ENCODE measurements at places on chromosomes 5 and 9.

GRCh38 chr5:173742432-173742816, 126.0 kb upstream of the BOD1 start:
- DNase-seq = no peak

- DNase-seq = no peak
These were observed 72.8 kb downstream of the PRRT1B start for GRCh38 chr9:131618071-131618479.

DNA sequence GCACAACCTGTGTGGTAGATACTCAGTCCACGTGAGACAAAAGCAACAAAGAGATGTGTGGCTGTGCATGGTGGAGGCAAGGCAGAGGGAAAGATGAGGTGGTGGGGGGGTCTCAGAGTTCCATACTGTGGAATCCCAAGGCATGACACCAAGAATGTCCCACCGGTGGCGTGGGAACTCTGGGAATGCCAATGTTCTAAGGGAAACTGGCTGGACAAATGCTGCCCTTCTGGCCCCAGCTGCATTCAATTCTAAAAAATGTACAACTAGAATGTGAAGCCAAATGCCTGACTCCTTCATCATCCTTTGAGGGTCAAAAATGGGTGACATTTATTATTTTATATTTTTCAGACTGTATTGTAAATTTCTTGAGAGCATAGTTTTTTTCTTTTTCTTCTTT, 58.2 kb upstream of the EQTN start:
- no peak for DNase-seq

DNA sequence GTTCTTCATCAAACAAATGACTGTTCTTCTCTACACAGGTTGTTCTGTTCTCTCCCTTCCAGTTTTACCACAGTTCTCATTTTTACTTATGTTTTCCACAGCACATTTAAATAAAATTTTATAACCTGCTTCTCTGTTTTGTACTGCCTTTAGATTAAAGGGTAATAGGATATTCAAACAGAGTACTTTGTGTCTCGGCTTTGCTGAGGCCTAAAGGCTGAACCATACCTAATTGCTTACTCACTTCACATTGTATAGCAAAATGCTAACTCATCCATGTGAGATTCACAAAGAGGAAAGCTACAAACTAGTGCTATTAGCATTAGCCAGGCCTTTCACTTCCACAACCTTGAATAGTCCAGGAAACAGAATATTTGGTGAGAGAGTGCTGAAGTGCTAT, 200.3 kb downstream of the TRPM3 start:
- DNase-seq = no peak

- DNase-seq = no peak
These were observed 54.7 kb upstream of the ZFR start for GRCh38 chr5:32499261-32499660.

DNA sequence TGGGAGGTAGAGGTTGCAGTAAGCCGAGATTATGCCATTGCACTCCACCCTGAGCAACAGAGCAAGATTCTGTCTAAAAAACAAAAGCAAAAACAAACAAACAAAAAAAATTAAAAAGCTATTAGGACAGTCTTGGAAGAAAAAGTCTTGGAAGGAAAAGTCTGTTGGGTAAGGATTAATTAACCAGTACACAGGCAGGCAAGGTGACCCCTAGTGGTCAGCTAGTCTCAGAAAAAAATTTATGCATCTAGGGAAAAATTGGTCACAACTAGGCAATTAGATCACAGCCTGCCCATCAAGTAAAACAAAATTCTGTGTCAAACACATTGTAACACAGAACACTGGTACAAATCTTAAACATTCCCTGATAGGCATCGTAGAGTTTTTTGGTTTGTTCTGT, 6.7 kb upstream of the ANKRD18B start:
- peak; percentile 61 for DNase-seq

DNA sequence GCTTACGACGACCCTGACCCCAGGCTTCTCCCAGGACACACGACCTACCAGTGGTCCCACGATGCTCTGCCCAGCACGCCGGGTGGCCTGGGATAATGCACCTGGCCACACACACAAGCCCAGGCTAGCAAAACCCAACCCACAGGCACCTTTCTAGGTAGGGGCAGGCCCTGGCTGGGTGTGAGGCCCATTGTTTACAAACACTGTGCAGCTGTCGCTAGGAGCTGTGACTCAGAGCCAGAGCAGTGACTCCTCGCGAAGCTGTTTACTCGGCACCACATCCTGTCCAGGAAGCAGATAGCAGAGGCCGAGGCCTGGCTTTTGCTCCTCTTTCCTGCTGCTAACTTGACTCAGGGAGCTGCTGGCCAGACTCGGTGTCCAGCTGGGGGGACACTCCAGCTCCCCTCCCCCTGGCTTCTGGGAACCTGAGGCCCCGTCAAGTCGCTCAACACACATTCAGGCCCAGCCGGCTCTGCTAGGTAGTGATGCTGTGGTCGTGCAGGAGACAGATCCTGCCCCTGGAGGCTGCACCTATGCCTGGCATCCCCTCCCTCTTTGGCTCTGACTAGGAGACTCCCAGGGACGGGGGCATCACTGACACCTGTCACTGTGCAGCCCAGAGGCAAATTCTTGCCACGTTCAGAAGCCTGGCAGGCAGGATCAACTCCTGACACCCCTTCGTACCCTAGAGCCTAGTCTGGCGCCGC, 12.8 kb upstream of the RALGDS start:
- peak; percentile 99 for DNase-seq

GRCh38 chr5:153101235-153102180, 389.0 kb upstream of the GRIA1 start:
- DNase-seq = no peak

DNA sequence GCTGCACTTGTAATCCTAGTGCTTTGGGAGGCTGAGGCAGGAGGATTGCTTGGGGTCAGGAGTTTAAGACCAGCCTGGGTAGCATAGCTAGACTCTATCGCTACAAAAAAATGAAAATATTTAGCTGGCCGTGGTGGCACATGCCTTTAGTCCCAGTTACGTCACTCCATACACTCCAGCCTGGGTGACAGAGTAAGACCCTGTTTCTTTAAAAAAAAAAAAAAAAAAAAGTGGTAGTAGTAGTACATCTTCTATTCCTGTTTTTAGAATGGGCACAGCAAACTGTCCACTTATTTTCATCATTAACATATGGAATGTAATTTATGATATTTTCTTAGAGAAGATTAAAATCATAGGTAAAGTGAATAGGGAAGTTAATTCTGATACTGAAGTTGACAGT, 48.2 kb downstream of the TRIO start:
- no peak for DNase-seq

- DNase-seq = peak; percentile 100
These were observed 35.5 kb downstream of the OLFML2A start for GRCh38 chr9:124812441-124812876.

- peak; percentile 59 for DNase-seq
These were observed 21.5 kb upstream of the AKNA start for GRCh38 chr9:114409103-114409780.

GRCh38 chr9:71270554-71270953, 149.1 kb upstream of the TRPM3 start:
- peak; percentile 67 for DNase-seq

DNA sequence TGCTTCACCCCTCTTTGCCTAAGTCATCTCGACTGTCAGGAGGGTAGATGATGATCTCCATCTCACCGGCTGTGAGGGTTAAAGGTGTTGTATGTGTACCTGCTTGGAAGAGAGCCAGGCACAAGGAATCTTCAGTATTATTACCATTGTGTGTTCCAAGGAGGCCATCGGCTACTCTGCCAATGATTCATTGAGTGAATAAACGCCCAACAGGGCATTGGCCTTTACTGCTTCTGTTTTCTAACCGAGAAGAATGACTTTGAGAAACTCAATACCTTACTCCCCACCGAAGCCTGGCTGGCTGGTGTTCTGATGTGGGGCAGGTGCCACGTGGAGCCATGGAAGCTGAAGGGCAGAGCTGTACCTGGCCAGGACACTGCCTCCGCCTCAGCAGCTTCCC, 228.8 kb downstream of the SNX18 start:
- no peak for DNase-seq

- DNase-seq = no peak
These were observed 19.4 kb downstream of the ABO start for GRCh38 chr9:133255371-133256135.

DNA sequence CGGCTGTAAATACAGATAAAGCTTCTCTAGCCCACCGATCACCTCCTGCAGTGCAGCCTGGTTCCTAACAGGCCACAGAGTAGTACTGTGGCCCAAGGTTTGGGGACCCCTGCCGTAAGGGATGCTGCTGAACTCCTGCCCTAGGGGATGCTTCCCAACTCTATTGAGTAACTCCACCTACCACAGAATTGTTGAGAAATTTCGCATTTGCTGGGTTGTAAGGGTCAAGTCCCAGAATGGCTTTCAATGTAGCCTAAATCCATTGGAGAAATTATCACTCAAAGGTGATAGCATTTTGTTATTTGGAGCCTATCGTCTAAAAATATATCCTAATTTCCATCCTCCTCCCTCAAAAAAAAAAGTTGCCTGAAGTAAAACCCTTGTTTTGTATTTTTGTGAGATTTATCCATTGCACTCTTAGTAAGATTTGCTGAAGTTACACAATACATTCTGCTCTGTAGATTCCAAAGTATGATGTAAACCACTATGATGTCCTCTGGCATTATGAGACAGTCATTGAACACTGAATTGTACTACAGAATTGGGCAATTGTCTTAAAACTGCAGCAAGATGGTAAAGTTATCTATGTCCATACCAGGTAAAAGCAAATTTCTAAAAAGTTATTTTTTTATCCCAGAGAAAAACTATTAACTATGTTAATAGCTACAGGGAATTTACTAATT, 14.0 kb downstream of the ACTBL2 start:
- DNase-seq = no peak

DNA sequence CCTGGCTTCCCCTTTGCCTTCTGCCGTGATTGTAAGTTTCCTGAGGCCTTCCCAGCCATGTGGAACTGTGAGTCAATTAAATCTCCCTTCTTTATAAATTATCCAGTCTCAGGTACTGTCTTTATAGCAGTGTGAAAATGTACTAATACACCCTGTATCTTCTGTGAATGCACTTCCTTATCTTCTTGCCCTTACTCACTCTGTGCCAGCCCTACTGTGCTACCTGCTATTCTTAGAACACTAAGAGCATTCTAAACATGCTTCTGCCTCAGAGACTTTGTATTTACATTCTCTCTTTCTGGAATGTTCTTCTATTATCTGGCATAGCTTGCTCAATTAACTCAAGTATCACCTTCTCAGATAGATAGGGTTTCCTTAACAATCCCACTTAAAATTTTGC, 164.4 kb upstream of the EDIL3 start:
- no peak for DNase-seq

- no peak for DNase-seq
These were observed 115.7 kb downstream of the WNK2 start for GRCh38 chr9:93299418-93300174.

- DNase-seq = no peak
These were observed 98.7 kb downstream of the MED10 start for GRCh38 chr5:6279607-6280006.

DNA sequence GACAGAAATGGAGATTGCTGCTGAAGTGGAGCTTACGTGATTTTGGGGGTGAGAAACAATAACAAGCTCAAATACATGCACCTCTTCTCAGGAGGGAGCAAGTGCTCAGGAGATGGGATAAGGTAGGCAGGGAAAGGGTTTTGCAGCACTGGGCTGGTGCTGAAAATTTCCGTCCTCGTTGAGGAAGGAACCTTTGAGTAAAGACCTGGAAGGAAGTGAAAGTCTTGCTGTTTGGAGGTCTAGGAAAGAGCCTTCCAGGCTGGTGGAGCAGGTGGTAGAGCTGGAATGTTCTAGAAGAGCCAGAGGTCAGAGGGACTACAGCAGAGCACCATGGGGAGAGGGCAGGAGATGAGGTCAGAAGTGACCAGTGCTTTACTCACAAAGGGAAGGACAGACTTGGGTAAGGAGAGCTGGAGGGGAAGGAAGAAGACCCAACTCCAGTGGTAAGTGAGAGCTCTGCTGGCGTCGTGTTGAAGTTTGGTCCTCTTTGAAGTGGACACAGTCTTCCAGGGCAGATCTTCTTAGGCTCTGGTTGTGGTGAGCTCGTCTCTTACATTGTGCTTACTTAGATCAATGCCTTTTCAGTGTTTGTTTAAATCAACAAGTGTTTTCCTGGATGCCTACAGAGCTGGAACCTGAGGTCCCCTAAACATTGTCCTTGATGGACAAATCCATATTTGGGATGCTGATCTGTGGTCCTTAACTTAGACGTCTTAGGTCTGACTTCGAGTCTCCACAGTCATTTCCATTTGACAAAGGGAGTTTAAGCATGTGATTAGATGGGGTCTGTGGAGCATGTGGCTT, 21.0 kb downstream of the ANKRD33B start:
- DNase-seq = no peak

- DNase-seq = no peak
These were observed 120.3 kb downstream of the MUSK start for GRCh38 chr9:110788871-110789270.

DNA sequence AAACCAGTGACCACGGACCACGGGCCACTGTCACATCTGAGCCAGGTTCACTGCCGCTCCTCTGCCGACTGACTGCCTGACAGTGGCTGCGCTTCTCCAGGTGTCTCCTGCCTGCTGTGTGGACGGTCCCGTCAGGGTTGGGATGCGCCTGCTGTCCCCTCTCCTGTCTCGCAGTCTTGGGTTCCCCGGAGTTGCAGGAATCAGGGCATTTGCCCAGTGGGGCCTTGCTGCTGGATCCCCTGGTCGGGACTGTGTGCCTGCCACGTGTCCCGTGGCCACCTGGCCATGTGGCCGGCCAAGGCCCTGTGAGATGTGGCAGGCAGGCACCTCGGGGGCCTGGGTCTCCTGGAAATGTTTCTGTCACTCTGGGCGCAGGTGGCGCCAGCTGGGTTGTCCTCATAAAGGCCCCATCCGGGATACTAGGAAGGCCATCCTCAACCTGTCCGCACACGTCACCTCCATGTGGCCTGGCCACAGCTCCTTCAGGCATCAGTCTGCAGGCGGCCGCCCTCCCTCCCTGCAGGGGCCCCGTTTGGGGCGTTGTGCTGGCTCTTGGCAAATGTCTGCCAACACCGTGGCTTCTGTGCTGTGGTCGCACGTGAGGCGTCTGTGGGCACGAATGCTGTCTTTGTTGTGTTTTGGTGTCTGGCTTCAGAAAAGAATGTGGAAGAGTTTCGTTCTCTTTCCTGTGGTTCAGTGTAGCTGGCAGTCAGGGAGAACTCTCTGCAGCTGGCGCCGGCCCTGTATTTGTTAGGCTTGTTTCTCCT, 6.4 kb upstream of the TOR4A start:
- no peak for DNase-seq

- no peak for DNase-seq
These were observed 58.6 kb upstream of the PANK3 start for GRCh38 chr5:168637793-168638192.
